ENCODE measurements at places on chromosomes 12 and 14.

DNA sequence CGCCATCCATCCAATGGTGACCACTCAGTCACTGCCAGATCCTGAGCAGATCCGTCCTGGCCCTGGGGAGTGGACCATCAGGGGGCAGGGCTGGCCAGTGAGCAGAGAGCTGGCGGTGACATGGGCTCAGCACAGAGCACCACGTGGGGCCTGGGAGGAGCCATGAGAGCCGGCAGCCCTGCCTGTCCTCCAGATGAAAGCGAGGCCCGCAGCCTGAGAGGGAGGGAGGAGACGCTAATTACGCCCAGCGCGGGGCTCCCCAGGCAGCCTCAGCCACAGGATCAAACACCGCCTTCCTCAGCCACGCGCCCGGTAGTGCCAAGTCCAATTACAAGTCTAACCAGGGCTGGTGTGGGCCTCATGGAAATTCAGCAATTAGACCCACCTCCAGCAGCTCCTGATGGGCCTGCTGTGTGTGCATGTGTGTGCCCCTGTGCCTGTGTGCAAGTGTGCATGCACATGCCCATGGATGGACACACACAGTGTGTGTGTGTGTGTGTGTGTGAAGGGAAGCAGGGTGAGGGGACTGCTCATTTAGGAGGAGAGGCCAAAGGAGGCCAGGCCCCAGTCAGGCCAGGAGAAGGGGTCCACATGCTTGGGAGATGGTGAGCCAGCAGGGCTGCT lies 68.0 kb downstream of the KIF26A start:
- no peak for DNase-seq

DNA sequence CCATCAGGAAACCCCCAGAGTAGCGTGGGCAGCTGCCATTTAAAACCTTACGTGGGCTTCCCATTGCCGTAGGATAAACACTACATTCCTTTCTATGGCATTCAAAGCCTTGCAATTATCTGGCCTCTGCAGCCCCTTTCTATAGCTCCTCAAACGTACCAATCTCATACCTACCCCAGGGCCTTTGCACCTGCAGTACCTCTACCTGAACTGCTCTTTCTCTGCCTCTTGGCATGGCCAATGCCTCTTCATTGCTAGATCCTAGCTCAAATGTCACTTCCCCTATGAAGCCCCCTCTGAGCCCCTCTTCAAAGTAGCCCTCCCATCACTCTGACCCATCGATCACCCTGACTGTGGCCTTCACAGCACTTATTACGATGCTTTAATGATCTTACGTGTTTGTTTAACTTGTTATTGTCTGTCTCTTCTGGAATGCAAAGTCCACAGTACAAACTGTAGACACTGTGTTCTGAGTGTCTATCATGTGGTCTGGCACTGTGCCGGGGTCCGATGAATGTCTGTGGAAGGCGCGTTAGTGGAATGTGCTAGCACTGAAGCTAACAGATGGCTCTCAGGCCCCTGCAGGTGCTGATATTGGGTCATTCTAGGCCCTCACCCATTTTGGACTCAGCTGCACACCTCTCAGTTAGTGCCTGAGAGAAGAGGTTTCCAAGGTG lies 157.3 kb upstream of the NOS1 start:
- no peak for DNase-seq

GRCh38 chr14:74891870-74892269 lies 10.2 kb downstream of the DLST start:
- DNase-seq = no peak

DNA sequence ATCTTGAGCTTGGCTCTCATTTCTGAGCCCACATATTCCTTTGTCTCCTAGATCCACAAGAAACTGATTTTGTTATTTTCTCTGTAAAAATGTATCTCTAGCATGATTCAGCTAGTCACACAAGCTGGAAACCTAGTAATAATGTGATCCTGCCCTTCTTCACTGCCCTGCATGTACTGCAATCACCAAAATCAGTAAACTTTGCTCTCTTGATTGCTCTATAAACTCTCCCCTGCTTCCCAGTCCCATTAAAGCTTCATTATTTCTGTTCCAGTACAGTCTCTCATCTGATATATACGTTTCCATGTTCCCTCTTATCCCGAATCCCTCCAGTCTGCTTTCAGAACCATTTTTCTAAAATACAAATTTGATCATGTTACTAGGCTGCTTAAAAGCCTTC lies 166.5 kb downstream of the MSRB3 start:
- no peak for DNase-seq

DNA sequence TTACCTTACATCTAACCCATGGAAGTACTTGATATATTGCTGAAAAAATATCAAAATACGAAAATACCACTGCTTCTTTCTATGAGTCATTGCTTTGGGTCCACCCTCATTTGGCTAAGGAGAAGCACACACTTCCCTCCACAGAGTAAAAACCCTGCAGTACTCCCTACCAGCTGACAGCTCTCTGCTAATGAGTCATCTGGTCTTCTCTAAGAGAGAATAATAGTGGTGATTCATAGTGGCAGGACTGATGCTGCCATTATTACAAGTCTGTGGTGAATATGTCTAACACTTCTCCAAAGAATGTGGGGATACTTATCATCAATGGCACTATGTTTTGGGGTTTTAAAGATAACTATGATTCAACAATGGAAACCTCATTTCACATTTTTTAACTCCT lies 90.7 kb downstream of the PPFIA2 start:
- peak; percentile 29 for DNase-seq

GRCh38 chr14:100730581-100730980 lies 3.9 kb downstream of the DLK1 start:
- no peak for DNase-seq
